NCI-H526 (cell line): ENCODE measurements at places on chromosomes 2 and 18.

DNA sequence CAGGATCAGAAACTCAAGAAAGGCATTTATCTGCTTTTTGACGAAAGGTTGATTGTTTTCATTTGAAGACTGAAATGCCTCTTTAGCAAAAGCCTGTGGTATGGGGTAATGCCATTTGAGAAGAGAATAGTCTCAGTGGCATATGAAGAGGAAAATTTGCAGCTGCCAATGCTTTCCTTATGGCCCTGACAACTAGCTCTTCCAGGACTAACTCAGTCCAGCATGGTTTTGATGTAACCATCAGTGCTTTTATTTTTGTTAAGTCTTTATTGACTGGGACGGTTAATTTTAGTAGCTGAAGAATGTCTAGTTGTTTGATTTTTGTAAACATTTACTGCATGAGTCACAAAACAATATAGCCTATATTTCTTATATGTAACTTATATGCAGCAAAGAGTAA, 158.4 kb downstream of the LNPK start:
- DNase-seq, result no peak

DNA sequence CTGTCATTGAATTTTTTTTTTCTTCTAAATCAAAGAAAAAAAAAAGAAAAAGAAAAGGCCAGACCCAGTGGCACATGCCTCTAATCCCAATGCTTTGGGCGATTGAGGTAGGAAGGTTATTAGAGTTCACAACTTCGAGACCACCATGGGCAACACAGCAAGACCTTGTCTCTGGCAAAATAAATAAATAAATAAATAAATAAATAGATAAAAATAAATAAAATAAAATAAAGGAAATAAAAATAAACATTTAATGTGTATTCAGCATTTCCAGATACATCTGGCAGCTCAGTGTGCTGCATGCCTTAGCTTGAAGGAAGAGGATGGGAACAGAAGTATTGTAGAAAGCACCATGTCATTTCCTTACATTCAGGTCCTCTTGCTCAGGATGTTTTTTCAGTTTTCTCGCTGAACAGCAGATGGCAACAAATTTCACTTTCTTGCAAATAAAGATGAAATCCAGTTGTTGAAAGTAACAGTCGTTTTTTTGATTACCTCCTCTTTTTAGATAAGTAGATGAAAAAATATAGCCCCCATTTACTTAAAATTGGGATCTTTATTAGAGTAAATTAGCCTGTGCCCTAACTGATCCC, 25.7 kb upstream of the FAM178B start:
- DNase-seq, result peak; percentile 71

GRCh38 chr2:217877866-217878265, 124.9 kb downstream of the TNS1 start:
- DNase-seq, result no peak

GRCh38 chr2:207993151-207993763, 32.1 kb downstream of the PLEKHM3 start:
- DNase-seq, result no peak

- no peak for DNase-seq
Measured at GRCh38 chr2:226122041-226122440, 677.6 kb downstream of the IRS1 start.

GRCh38 chr2:110955556-110955955, 165.2 kb upstream of the BCL2L11 start:
- no peak for DNase-seq

DNA sequence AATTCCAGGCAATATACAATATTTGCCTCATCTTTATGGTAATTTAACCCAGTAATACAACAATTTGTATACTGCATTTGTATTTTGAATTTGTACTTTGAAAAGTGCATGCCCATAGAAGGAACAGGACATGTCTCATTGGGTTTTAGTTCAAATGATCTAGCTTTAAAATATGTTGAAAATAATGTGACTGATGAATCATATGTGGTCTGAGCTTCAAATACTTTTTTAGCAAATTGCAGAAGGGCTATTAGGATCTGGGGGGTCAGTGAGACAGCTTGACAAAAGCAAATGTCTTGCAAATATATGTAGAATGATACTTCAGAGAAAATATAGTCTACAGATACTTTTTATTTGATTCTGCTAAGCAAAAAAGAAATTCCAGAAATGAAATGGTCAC, 248.9 kb downstream of the DCC start:
- no peak for DNase-seq

DNA sequence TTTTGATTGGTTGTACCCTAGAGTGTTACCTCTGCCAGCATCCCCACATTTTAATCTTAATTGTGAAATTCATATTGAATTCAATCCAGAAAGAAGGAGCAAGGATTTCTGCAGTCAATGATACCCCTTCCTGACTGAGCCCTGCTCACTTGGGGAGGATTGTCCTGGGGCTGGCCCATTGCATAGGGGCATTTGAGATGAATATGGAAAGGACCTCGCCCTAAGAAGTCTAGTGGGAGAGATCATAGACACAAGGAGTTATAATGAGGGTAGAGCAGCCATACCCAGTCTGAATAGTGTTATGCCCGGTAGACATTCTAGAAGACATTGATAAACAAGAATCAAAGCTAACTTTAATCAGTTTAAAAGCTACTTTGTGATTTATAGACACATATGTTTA, 53.8 kb downstream of the CRIM1 start:
- DNase-seq, result no peak

DNA sequence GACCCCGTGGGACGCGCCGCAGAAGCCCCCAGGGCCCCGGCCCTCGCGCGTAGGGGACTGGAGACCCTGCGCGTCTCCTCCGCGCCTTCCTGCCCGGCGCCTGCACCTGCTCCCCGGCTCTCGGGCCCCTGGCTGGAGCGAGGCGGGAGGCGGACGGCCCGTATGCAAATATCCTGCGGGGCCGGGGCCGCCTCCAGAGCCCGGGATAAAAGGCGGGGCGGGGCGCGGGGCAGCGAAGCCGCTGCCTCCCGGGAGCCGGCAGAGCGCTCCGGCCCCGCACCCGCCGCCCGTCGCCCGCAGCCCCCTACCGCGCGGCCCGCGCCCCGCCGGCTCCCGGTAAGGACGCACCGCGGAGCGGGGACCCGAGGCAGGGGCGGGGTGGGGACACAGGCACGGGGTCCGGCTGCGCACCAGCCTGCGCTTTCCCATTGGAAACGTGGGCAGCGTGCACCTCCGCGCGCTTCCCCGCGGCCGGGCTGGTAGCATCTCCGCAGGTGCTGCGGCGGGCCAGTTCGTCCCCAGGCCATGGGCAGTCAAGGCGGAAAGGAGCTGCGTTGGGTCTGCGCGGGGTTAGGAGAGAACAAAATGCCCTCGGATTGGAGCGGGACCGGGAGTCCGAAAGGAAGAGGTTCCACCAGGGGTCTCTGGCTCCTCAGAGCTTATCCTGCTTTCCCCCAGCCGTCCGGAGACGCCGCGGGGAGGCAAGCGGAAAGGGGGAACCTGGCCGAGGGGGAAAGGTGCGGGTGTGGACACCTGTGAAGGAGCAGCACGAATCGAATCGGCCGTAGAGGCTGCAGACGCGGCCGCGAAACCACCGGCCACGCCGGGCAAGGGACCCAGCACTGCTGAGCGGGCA, at the start of gene ATP6V1C2:
ATP6V1C2 (plus strand) TSS at position 235 of the 856 bp plus-strand sequence. CDS start 1,220 bp downstream, outside the sequence.
- DNase-seq, result peak; percentile 92

- no peak for DNase-seq
Measured at GRCh38 chr2:19607931-19608771, 249.7 kb upstream of the OSR1 start.

DNA sequence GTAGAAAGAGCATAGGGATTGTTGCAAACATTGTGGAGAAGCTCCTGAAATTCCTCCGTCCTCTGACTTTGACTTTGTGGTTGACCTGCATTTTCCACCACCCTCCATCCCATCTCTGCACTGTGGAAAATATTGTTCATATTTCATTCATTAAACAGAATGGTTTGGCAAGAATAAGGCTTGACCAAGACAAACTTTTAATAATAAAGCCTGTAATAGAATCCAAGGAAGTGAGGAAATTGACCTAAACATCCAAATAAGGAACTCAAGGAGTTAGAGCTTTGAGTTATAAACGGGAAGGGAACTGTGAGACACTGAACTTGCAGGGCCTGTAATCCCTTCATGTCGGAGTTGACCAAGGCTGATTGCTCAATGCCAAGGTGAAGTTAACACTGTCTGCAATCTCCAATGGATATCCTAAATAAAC, 115.2 kb downstream of the GFPT1 start:
- no peak for DNase-seq

- no peak for DNase-seq
Measured at GRCh38 chr2:41042343-41042742, 590.5 kb upstream of the SLC8A1 start.

- peak; percentile 88 for DNase-seq
Measured at GRCh38 chr2:147646818-147647468, 197.9 kb upstream of the ACVR2A start.

GRCh38 chr2:168060986-168061750, 186.2 kb downstream of the STK39 start:
- DNase-seq, result no peak

DNA sequence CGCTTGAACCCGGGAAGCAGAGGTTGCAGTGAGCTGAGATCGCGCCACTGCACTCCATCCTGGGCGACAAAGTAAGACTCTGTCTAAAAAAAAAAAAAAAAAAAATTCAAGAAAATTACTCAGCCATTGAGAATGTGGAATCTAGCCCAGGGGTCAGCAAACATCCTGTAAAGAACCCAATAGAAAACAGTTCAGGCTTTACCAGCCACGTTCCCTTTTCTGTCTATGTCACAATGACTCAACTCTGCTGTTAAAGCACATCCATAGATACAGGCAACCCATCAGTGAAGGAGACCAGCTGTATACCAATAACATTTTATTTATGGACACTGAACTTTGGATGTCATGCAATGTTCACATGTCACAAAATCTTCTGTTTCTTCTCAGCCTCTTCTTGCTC, 435.6 kb upstream of the GYPC start:
- DNase-seq, result no peak

DNA sequence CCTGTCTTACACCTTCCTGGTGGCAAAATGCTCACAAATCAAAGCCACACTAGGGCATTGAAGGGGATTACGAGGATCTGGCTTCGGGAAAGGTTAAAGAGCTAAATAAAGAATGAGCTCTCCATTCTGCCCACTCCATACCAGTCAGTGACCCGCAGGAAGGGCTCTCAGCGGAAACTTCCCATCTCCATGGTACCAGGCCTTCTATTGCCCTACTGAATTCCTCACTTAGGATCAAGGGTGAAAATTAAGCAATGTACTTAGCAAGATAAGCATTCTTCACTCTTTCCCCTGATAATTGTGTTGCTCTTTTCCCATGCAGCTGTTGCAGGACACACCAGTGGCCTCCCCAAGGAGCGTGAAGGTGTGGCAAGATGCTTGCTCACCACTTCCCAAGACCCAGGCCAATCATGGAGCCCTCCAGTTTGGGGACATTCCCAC, 75.6 kb upstream of the TTC39C start:
- DNase-seq, result no peak

- DNase-seq, result no peak
Measured at GRCh38 chr2:137535897-137536296, 428.4 kb upstream of the HNMT start.

DNA sequence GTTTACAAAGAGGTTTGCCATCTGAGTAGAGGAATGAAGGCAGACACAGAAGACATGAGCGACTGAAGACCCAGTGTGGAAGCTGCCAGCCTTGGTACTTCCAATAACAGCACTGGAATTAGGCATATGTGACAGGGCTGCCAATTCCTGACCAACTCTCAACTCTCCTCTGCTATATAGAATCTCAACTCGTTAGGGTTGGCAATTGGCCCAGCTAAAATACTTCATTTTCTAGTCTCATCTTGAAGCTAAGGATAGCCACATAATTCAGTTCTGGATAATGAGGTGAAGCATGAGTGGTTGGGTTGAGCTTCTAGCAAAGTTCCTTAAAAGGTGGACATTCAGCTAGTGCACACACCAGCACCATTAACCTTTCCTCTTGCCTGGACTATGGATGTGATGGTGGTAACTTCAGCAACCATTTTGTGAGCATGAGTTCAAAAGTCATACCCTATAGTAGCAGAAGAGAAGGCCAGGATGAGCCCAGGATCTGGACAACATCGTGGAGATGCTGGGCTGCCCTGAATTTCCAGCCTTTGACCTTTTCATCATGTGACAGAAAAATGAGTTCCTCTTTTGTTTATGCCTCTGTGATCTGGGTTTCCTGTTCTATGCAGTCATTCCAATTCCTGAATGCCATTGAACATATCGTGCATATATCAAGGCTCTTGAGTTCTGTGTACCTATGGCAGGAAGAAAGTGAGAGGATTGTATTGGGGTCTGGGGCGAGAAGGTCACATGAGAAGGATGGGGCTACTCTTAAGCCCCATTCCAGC, 68.1 kb upstream of the HAAO start:
- DNase-seq, result no peak

DNA sequence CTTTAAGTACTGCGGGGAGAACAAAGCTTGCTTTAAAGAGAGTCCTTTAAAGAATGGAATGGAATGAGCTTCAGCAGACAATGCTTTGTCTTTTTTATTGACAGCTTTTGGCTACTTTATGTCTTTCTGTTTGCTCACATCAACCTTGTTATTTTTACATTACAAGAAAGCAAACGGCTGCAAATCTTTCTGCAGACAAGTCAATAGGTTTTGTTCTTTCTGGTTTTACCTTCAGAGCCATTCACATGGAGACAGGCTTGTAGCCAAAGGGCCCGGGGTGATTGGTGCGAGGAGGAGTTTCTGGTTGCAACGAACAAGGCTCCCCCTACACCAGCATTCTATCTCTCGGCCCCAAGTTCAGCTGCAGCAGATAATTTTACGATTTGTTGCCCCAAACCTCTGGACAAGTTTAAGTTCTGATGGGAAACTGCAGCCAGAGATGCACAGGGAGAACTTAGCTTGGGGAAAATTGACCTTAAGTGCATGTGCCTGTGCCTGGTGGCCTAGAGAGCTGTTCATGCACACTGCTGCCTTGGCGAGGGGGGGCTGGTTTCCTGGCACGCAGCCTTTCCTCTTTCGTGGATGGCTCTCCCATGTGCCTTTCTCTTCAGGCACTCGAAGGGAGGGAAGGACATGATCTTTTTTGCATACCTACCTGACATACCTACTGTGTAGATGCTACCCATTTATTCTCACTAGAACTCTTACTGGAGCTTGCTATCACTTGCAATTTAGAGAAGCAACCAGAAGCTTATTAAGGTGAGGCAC, 543.2 kb downstream of the DCDC2C start:
- DNase-seq, result no peak

GRCh38 chr18:74342416-74343043, 26.9 kb downstream of the C18orf63 start:
- DNase-seq, result peak; percentile 14

DNA sequence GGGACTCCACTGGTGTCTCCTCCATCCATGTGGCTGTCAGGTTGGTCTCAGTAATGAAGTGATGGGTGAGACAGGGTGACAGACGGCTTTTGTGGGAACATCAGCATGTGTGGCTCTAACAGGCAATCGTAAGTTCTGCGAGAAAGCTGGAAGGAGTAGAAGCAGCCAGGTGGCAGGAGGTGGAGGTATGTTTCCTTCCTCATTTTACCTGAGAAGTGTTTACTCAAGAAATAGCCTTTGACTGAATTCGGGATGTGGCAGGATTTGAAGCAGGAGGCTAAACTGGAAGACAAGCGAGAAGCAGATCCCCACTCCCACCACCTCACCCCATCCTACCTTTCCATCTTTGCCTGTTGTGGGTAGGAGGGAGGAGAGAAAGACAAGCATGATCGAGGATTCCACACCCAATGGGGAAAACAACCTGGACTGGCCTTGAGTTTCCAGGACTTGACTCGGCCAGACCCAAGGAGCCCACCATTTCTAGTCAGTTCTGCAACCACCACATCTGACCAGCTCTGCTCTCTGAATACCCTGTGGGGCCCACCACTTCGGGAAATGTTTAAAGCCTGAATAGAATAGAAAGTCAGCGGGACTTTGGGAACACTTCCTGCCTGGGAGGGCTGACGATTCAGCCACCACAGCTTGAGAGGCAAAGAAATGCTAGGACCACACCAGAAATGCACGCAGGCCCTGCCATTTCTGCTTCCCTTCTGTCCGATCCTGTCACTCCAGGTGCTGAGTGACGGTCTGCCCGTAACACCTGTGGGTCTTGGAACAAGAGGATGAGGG, 1.2 kb downstream of the ABCG8 start:
- DNase-seq, result no peak
